ENCODE measurements at places on chromosomes 13 and 19.
A peak's percentile ranks its signal among the peaks of the same experiment; 100 is the strongest.

DNA sequence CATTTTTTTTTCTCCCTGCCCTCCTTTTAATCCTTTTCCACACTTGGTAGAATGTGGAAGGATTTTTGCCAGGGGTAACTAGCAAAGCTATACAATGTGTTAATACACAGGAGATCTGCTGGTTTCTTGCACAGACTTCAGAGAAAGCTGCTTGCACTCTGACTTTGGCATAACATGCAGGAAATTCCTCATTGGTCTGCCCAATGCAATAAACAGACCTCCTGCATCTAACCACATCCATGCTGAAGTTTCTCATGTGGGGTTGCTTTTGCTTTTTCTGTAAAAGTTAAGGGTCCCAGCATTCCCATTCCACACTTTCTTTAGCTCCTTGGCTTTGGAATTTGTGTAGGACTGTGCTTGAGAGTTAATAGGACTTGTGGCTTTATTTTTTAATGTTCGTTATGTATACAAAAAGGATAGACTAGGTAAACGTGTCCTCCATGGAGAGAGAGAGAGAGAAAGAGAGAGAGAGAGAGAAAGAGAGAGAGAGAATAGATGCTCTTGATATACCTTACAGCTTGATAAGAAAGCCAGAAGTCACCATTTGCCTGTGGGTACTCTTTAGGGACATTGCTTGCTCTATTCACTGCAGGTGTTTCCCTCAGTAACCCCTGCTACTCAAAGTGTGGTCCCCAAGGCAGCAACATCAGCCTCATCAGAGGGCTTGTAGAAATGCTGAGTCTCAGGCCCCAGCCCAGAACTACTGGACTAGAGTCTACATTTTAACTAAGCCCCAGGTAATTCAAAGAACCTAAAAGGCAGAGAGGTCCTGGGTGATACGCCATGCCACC is 170.5 kb downstream of the SHISA2 start:
- DNase-seq, result no peak

DNA sequence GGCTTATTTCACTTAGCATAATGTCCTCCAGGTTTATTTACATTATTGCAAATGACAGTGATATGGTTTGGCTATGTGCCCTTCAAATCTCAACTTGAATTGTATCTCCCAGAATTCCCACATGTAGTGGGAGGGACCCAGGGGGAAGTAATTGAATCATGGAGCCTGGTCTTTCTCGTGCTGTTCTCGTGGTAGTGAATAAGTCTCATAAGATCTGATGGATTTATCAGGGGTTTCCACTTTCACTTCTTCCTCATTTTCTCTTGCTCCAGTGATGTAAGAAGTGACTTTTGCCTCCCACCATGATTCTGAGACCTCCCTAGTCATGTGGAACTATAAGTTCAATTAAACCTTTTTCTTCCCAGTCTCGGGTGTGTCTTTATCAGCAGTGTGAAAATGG is 109.6 kb downstream of the VWA8 start:
- no peak for DNase-seq

- no peak for DNase-seq
Observed at GRCh38 chr13:96960379-96960778, 33.9 kb downstream of the OXGR1 start.

DNA sequence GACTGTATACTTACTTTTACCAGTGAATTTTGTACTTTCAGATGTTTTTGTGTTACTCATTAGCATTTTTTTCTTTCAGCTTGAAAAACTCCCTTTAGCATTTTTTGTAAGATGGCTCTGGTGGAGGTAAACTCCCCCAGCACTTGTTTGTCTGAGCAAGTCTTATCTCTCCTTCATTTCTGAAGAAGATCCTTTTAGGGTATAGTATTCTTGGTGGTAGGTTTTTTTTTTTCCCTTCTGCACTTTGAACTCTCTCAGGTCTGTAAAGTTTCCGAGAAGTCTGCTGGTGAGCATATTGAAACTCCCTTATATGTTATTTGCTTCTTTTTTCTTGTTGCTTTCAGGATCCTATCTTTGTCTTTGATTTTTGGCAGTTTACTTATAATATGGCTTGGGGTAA is 35.1 kb downstream of the IGFL3 start:
- no peak for DNase-seq

DNA sequence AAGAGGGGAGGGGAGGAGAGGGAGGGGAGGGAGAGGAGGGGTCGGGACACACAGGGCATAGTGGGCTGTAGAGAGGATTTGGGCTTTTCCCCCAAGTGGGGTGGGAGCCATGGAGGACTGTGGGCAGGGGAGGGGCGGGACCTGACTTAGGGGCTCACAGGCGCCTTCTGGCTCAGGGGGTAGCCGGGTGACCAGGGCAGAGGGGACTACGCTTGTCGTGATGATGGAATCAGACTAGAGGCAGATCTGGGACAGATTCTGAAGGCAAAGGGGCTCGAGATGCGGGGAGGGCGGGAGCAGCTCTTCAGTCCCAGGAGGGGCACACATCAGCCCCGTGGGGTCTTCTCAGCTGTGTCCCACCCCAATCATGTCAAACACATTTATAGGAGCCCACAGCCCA is 13.5 kb downstream of the NDUFA11 start:
- DNase-seq, result no peak

- DNase-seq, result no peak
Observed at GRCh38 chr13:101944521-101944920, 457.3 kb downstream of the FGF14 start.

DNA sequence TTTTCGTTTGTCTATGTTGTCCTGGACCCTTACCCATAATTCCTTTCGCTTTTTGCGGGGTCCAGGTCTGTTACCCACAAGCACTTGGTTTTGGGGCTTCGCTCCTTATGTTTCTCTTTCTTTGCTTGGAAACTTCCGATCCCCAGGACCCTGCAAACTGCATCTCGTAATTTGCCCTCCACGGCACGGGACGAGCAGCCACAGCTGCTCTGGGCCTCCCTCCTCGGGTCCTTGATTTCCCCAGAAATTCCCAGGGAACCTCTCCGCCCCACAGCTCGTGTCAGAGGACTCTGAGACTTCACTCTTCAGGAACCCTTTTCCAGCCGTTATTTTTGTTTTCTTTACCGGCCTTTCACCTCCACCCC is 599 bp downstream of the SNRNP70 start:
- no peak for DNase-seq

GRCh38 chr13:77994166-77994565 is 75.5 kb upstream of the EDNRB start:
- no peak for DNase-seq

GRCh38 chr19:46766569-46767317 is 20.5 kb upstream of the STRN4 start:
- DNase-seq, result no peak

DNA sequence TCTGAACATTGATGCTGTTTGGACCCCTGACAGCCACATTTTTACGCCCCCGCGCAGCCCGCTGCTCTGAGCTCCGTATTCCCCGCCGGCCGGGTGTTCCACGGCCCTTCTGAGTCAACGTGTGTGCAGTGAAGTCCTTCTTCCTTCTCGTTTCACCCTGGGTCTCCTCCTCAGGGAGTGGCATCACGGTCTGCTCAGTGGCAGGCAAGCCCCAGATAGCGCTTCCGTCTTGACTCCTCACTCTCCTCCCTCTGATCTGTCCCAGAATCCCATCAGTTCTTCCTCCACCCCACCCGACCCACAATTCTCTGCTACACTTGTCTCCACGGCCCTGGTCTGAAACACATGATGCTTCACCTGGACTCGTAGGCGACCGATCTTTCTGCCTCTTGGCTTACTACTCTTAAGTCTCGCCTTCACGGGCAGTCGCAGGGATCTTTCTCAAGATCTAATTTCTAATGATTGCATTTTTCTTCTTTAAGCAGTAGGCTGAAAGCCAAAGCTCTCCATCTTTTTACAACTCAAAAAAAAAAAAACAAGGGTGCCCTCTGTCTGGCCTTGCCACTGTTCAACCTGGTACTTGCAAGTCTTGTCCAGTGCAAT is 33.9 kb downstream of the CCNE1 start:
- peak; percentile 31 for DNase-seq

GRCh38 chr13:106619688-106620555 is 52.0 kb upstream of the ARGLU1 start:
- DNase-seq, result peak; percentile 11

DNA sequence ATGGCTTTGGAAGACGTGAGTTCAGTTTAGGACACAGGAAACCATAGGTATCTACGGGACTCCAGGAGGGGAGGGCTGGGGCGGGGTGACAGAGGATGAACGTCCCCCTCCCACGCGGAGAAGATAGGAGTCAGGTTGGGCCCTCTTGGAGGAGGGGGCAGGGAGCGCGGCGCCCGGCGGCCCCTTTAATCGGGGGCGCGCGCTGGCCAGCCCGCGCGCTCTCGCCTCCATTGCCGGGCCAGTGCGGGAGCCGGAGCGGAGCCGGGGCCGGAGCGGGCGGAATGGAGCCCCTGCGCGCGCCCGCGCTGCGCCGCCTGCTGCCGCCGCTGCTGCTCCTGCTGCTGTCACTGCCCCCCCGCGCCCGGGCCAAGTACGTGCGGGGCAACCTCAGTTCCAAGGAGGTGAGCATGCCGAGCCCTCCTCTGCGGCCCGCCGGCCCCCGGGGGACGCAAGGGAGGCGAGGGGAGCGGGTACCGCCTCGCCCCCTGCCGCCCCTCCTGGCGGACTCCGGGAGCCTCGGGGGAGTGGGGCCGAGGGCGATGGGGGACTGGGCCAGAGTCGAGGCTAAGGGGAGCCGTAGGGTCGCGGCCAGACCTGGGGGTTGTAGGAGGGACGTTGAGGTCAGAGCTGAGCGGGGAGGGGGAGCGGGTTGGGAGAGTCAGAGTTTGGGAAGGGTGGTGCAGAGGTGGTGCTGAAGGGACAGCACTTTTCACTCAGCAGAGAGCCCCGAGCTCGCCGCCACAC is at the start of gene TMEM145:
TSS of gene TMEM145 (plus strand) at position 214 of the 744 bp plus-strand sequence. CDS start at position 282, 68 bp downstream.
- peak; percentile 55 for DNase-seq

- no peak for DNase-seq
Observed at GRCh38 chr13:98766697-98767096, 14.2 kb upstream of the SLC15A1 start.

DNA sequence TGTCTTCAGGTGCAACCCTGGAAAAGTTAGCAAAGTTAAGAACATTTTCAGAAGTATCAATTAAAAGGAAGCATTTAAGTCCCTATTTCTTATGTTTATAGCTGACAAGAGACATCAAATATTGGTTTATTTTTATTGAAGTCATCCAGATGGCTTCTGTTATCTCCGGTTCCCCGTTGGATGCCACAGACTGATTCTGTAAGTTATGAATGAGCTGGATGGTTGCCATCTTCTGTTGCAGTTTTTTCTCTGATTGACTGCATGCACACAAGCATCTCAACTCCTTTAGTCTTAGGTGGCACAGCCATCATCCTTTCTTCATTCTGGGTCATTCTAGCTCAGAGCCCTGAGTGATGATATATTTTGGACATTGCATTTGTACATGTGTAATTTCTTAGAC is 10.6 kb upstream of the OXGR1 start:
- no peak for DNase-seq

GRCh38 chr13:49679246-49679645 is 12.0 kb downstream of the EBPL start:
- DNase-seq, result no peak

- no peak for DNase-seq
Observed at GRCh38 chr19:4830768-4831265, 695 bp downstream of the TICAM1 start.

DNA sequence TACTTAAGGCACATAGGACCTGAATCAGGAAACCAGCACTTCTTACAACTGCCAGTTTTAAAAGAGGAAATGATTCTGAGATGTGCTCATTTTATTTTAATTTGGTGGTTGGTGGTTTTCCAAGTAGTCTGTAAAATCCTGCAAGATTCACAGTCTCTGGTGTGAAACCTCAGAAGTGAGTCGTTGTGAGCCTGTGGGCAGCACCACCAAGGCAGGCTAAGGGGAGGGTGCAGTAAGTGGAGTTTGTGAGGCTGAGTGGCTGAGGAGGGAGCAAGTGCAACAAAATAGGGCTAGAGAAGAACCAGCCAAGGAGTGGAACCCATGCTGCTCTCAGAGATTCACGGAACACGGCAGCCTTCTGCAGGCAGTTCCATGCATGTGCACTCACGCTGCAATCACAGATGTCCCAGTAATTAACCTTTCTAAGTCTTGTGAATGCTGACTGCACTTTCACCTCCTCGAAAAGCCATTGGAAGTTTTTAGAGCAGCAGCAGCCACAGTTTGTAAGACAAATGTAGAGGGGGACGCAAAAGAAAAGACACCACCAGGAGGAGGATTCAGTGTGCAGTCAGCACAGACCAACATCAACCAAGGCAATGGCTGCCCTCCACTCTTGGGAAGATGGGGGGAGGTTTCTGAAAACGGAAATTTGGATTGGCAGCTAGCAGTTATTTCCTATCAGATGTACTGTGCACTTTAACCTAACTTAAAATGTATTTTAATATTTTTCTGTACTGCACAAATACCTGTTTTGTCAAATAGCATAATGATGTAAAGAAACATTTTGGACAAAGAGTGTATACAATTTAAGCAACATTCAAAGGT is 44.9 kb downstream of the ESD start:
- no peak for DNase-seq

- no peak for DNase-seq
Observed at GRCh38 chr19:35162471-35163326, 8.2 kb downstream of the FXYD5 start.

GRCh38 chr13:61546911-61547310 is 131.3 kb upstream of the PCDH20 start:
- no peak for DNase-seq

DNA sequence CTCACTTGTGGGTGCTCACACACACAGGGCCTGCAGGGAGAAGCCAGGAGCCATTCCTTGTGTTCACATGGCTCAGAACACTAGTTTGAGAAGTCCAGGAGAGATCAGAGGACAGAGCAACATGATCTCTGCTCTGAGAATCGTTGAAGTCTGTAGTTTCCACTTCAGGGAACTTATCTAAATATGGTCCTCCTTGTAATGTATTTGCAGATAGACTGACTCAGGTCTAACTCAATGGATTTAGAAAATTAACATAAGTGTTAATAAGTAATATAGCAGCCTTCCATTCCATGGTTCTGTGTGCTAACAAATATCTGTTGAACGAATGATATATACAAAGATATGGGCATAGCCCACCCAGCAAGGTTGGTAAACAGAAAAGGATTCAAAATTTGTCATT is 119.8 kb upstream of the STARD13 start:
- DNase-seq, result no peak

- peak; percentile 80 for DNase-seq
Observed at GRCh38 chr19:56567274-56568120, at the start of gene ZNF470. TSS of gene ZNF470 (plus strand) at chr19:56567468. CDS start at chr19:56570312, 2,844 bp downstream.

DNA sequence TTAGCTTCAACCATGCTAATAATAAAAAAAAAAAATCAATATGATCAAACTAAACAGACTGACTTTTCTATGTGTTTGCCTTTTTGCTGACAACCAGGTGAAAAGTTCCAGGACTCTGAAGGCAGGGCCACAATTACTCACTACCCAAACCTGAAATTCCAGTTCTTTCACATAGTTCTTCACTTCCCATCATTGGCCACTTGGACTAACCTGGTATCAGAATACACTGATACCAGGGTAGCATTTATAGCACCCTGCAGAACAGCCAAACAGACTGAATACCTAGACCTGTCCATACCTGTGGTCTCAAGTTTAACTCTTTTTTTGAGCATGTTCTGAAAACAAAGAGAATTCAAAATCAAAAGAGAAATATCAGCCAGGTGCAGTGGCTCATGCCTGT is 25.1 kb downstream of the ELF1 start:
- no peak for DNase-seq

- no peak for DNase-seq
Observed at GRCh38 chr19:13132471-13133180, 14.6 kb downstream of the NACC1 start.

GRCh38 chr19:58334691-58335249 is 8.0 kb downstream of the ZSCAN22 start:
- no peak for DNase-seq
